ENCODE measurements at places on chromosomes 11 and 22.

DNA sequence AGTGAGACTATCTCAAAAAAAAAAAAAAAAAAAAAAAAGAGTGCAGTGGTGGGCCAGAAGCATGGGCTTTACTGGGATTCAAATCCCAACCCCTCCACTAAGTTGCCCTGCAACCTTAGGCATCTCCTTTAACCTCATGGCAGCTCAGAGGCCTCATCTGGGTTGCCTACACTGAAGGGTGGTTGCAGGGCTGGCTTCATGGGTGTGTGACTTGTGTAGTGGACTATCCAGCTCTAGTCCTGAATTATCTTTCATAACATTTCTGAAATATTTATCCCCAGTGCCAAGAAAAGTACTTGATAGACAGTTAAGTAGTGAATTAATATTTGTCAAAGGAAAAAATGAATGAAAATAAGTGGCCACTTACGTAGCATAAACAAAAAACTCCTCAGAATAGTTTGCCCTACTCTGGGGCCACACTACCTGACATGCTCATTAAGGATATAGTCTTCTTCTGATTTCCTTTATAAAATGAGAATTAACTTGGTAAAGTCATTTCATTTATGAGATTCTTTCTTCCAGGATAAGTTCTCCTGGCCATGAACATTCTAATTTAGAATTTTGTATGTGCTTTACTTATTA lies 116.0 kb upstream of the SYT13 start:
- DNase-seq: no peak

DNA sequence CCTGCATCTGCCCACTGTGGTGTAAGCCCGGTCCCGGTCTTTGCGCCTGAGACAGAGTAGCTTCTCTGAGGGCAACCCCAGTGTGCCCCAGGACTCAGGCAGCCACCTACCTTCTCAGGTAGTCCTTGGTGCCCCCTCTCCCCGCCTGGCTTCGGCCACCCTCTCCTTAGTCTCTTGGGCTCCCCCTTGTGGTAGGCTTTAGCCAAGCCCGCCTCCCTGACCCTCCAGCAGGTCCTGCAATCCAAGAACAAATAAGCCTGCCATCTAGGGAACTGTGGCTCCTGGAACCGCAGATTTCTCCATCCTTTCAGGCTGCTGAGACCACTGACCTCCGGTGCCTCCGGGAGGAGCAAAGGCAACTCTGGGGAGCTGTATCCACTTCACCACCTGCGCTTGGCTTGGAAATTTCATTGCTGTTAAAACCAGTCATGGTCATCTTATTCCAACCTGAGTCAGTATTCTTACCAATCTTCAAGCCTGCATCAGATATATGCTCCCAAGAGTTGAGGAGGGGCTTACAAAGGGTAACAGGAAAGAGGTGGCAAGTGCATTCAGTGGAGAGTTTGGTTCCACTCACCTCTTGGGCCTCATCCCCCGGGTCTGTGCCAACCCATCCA lies 52.8 kb upstream of the TENM4 start:
- peak; percentile 9 for DNase-seq

GRCh38 chr11:34789196-34789834 lies 126.9 kb downstream of the APIP start:
- no peak for DNase-seq

- peak; percentile 97 for DNase-seq
Observed at GRCh38 chr11:63573881-63574855, 11.0 kb upstream of the PLAAT2 start.

DNA sequence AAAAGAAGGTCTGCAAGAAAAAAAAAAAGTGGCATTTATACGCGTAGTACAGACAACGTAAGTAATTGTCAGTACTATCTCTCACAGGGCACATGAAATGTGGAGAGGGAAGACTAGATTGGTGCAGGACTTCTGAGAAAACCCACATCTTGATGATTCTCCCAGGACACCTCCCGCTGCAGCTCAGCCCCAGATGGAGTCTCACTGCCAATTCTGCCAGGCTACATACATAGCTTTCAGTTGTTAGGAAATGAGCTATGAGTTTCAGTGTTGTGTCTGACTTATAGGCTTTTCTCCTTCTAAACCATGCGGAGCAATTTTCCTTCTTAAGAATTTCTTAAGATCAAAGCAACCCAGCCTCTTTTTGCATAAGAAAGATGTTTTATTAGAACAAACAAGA lies 9.6 kb downstream of the OR5A2 start:
- no peak for DNase-seq

DNA sequence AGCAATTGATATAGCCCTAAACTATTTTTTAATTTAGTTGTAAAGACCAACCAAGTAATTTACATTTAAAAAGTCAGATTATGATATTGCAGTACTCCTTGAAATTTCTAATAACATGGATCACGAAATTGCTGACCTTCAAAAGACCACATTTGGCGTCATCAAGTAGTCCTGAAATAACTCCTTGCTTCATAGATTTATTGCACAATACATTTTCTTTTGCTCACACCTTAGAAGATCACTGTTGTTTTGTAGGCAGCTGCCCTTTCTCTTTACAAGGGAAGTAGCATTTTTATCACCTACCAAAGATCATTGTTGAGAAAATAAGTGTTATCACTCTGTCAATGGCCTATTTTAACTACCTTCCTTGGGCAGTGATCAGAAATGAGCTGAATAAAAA lies 815.8 kb downstream of the METTL15 start:
- DNase-seq: no peak

DNA sequence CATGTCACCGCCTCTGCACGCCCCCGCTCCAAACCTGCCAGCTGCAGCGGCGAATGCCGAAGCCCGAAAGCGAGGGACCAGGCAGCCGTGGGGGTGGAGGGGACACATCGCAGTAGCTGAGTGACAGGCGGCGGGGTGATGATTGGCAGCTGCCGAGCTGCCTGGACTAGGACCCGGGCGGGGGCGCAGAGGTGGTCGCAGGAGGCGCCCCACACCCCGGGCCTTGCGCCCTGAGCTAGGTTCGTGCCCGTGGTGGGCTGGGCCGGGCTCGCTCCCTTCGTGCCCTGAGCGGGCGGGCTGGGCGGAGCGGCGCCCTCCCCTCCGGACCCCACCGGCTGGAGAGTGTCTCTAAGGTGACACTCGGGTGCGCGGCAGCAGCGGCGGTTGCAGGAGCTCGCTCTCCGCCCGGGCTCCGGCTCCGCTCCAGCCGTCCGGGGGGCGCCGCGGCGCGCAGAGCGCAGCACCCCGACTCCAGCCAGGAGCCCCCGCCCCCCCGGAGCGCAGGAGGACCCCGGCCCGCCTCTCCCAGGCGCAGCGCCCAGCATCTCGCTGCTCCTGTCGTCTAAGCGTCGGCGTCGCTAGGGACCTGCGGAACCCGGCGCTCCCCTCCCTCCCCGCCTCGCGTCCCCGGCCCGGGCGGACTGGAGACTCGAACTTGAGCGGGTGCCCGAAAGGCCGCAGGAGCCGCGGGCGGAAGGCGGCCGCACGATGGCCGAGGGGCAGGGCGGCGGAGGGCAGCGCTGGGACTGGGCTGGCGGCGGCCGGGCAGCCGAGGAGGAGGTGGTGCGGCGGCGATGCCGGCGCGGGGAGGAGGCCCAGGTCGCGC lies 14.5 kb upstream of the DGKZ start:
- no peak for DNase-seq

GRCh38 chr22:46626911-46627805 lies 7.0 kb downstream of the GRAMD4 start:
- DNase-seq: no peak

DNA sequence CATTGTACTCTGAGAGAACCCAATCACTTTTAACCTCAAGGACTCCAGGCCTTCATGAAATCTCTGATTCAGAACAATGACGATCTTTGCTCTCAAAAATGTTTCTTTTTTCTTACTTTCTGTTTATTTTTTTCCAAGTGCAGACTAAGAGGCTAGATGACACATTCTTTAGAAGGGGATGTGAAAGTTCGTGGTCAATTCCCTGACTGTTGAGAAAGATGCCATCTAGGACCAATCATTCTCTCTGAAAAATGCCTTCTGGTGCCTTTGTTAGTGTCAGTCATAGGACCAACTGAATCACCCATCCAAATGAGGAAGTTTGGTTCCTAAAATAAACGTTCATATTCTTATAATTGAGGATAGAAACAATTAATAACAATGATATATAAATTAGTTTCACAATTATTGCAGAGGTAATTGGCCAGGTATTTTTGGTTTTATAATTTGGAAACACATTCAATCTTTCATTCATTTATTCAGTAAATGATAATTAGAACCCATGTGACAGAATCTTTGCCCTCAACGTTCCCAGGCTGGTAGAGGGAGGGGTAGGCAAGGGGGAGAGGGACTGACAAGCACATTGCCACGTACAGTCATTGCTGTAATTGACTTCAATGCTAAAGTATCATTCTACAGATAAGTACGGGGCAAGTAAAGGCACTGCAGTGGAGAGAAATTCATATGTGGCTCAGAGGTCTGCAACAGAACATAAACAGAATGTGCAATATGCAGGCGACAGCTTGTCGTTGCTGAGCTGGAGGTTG lies 333.4 kb upstream of the MPPED2 start:
- DNase-seq: no peak

DNA sequence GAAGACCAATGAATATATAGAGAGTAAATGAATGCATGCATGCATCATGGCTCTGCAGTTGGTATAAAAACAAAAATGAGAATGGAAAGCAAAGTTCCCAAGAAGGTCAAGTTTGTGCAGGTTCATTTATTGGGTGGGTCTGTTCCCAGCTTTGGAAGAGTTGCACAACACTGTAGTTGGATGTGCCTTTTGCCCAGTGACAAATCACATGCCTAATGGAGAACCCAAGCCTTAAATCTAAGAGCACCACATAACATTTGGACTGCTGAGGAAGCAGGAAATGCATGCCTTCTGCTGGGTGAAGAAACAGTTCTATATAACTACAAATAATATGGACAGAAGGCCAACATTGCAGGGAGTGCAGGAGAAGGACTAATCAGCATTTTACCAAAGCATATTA lies 30.6 kb downstream of the PRCP start:
- DNase-seq: no peak

DNA sequence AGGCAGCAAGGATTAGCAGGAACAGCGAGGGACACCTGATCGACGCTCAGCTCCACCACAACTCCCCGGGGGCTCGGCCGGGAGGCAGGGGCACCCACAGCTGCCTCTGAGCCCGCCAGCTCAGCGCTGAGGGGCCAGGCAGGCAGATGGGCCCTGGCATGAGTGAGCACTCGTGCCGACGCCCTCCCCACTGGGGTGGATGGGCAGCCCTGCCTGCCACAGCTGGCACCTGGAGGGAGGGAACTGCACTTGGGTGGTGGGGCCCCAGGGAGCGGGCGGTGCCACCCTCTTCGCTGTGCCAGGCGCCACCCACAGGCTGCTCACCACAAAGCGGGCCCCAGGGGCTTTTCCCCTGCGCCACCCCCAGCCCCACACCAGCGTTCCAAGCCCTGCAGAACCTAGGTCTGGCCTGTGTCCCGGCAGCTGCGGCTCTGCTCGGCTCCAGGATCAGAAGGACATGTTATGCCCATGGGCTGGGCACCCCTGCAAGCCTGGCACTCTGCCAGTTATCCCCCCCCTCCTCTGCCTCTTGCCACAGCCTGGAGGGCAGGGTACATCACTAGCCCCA lies 28.8 kb downstream of the WNT7B start:
- DNase-seq: no peak

DNA sequence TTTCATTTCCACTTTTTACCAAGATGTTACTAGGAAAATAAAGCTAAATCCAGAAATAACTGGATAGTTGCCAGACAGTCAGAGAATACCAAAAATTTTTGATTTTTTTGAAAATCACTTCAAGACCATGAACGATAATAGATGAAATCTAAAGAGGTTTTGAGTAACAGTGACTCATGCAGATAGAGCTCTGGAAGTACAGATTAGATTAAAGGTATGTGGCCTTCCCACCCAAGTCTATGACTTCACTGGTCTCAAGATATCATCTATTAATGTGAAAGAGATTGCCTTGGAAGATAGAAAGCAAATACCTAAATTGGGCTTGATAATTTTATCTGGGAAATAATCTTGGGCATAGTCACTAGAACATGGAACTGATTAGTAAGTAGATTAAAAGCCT lies 415.9 kb downstream of the METTL15 start:
- DNase-seq: no peak

GRCh38 chr11:27183672-27184457 lies 143.2 kb downstream of the BBOX1 start:
- DNase-seq: no peak

GRCh38 chr11:44824300-44824704 lies 97.5 kb downstream of the TSPAN18 start:
- DNase-seq: no peak

- no peak for DNase-seq
Observed at GRCh38 chr11:56375324-56375723, at the start of gene OR8U1. Gene OR8U1 (plus strand): TSS chr11:56375624. CDS start chr11:56375624, 0 bp downstream.

- DNase-seq: no peak
Observed at GRCh38 chr11:38672445-38672844, 2074.4 kb upstream of the RAG2 start.

DNA sequence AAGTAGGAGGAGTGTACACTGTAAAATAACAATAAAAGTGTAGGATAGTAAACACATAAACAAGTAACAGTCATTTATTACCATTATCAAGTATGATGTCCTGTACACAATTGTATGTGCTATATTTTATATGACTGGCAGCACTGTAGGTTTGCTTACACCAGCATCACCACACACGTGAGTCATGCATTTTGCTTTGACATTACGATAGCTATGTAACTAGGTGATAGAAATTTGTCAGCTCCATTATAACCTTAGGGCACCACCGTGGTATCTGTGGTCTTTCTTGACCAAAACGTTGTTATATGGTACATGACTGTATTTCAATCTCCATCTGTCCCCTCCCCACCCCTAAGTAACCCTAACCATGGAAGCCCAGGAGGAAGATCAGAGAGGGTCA lies 1.1 kb downstream of the DNAL4 start:
- no peak for DNase-seq

GRCh38 chr11:10108915-10109680 lies 184.9 kb downstream of the SBF2 start:
- DNase-seq: no peak

DNA sequence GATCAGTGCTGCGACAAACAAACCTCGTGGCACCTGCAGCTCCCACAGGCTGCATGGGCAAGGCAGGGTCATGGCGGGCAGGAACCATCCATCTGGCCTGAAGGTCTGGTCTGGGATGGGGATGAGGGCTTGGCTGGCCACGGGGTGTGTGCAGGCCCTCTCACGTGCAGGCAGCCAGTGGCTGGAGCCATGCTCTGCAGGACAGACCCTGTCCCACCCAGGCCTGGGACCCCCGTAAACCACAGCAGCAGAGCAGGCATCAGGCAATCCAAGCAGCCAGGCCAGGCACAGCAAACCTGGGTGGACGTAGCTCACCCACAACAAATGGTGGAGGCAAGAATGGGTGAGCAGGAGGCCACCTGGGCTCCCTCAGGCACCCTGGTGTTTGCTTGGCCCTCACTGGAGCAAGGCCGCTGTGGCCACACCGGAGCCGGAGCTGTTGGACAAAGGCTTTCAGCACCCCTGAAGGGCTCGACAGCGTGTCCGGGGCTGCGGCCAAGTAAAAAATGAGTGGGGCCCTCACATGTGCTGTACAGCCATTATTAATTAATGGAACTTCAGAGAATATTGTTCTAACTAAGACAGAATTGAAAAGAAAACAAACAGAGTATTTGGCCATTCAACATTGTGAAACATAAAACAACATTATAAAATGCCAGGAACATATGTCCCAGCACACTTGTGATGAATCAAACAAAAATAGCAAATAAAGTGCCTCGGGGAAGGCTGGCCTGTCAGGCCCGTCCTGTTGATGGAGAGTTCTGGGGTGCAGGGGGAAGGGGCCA lies 24.0 kb upstream of the GNB1L start:
- DNase-seq: no peak

Measured in bone marrow (tissue), 2 donors.